ENCODE measurements at places on chromosomes 11 and 22.

GRCh38 chr11:16226245-16226644 lies 130.1 kb downstream of the SOX6 start:
- DNase-seq = no peak

- no peak for DNase-seq
Measured at GRCh38 chr11:65960824-65961266, 689 bp upstream of the SART1 start.

DNA sequence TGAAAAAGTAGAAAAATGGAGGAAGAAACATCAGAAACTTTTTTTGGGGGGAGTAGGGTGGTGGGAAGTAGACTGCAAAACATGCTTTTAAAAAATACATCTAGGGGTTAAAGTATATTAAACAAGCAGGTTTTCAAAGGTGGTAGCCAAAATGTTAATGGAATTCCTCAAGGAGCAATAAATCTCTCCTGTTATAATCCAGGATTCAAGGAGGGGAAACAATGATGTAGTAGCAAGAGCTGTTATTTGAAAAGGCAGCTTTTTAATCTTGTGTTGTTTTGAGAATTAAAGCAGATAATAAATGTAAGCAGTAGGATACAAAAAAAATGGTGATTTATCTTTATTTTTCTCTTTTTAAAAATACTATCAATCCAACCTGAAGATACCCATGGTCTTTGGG lies 736.5 kb upstream of the CCDC90B start:
- DNase-seq = no peak

GRCh38 chr11:104652996-104653395 lies 245.3 kb downstream of the CASP12 start:
- DNase-seq = no peak

Measured in H54 (cell line).